ENCODE measurements at places on chromosomes 11 and 22.
A peak's percentile ranks its signal among the peaks of the same experiment; 100 is the strongest.

DNA sequence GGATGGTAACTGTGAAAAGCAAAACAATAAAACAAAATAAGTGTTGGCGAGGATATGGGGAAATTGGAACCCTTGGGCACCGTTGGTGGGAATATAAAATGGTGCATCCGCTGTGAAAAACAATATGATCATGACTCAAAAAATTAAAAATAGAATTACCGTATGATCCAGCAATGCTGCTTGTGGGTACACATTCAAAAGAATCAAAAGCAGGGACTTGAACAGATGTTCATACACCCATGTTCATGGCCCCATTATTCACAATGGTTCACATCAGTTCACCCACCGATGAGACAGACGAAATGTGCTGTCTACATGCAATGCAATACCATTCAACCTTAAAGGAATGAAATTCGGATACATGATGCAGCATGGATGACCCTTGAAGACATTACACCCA, 1.2 kb upstream of the DERL3 start:
- no peak overlapping the region for H3K4me3 ChIP-seq
- H3K27ac ChIP-seq = peak overlapping the region; percentile 55
- peaks cover 17% of the 10 kb centered on the region for H3K36me3 ChIP-seq

DNA sequence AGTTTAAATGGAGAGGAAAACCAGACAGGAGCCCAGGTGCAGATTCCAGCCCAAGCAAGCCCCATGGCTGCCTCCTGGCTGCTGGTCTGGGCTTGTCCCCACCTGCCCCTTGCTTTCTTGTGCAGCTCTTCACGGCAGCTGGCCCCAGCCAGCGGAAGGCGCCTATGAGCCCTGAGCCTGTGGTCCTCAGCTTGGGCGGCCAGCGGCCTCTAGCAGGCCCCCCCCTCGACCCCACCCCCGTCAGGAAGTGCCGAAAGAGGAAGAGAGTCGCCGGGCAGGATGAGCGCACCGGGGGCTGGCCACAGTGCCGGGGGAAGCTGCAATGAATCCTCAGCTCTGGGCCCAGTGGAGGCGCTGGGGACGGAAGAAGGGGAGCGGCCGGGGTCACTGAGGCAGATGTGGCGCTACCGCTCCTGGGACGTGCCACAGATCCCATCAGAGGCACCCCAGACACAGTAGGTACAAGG, 2.1 kb upstream of the DGKZ start:
- peaks cover 51% of the 10 kb centered on the region for H3K4me1 ChIP-seq
- H3K36me3 ChIP-seq = peaks cover 11% of the 10 kb centered on the region
- no peak for DNase-seq
- H3K27ac ChIP-seq = peak overlapping the region; percentile 46
- H3K4me3 ChIP-seq = peak overlapping the region; percentile 81
- peaks cover 14% of the 10 kb centered on the region for H3K27me3 ChIP-seq

GRCh38 chr11:64585150-64585549, 5.9 kb upstream of the SLC22A12 start:
- no peak for DNase-seq
- no peak overlapping the region for H3K27ac ChIP-seq
- no peak overlapping the region for H3K4me3 ChIP-seq

- no peaks in the 10 kb centered on the region for H3K36me3 ChIP-seq
- H3K27me3 ChIP-seq = peaks cover 18% of the 10 kb centered on the region
- peaks cover 11% of the 10 kb centered on the region for H3K4me1 ChIP-seq
- H3K27ac ChIP-seq = no peak overlapping the region
- no peak overlapping the region for H3K4me3 ChIP-seq
These were observed 18.1 kb upstream of the JAM3 start for GRCh38 chr11:134050541-134051383.

DNA sequence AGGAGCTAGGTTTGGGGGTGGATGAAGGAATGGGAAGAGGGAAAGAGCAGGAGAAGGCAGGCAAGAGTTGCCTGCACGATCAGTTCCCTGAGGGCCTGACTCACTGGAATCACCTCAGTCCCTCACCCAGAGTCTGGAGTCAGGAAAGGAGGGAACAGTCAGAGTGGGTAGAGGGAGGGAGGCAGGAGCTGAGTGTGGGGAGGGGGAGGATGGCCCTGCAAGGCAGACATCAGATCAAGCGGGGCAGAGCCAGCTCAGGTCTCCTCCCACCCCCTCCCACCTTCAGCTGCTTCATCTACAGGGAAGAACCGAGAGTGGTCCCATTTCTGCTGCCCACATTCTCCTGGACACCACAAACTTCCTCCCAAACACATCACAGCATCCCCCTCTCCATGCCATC, 58.9 kb downstream of the PDE2A start:
- no peak overlapping the region for H3K4me3 ChIP-seq
- H3K27ac ChIP-seq = no peak overlapping the region
- DNase-seq = no peak
- peaks cover 22% of the 10 kb centered on the region for H3K27me3 ChIP-seq
- H3K36me3 ChIP-seq = no peaks in the 10 kb centered on the region
- peaks cover 4% of the 10 kb centered on the region for H3K4me1 ChIP-seq

DNA sequence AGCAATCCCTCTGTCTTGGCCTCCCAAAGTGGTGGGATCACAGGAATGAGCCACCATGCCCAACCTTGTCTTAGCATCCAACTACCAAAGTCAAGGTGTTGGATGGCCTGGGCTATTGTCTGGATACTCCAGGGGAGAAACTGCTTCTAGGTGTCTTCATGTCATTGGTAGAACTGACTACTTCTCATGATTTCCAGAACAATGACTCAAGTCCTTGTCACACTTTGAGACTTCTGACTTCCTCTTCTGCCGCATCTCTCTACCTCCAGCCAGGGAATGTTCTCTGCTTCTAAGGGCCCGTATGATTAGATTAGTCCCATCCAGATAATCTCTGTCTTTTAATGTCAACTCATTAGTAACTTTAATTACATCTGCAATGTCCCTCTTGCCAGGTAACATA, 30.6 kb downstream of the APOL6 start:
- H3K27ac ChIP-seq = peak overlapping the region; percentile 19
- peaks cover 32% of the 10 kb centered on the region for H3K36me3 ChIP-seq
- no peak overlapping the region for H3K4me3 ChIP-seq
- no peak for DNase-seq

All from activated T-helper 2 cell treated with anti-CD3 and anti-CD28 coated beads, Interferon-gamma antibody, Interleukin-2, Interleukin-4, amounts not matched to agents 10 μg/mL and 5 μg/mL and 100 μg/mL, durations not matched to agents 14 hours and 24 hours and 36 hours (primary cell).